ENCODE measurements at places on chromosomes 2 and 18.

DNA sequence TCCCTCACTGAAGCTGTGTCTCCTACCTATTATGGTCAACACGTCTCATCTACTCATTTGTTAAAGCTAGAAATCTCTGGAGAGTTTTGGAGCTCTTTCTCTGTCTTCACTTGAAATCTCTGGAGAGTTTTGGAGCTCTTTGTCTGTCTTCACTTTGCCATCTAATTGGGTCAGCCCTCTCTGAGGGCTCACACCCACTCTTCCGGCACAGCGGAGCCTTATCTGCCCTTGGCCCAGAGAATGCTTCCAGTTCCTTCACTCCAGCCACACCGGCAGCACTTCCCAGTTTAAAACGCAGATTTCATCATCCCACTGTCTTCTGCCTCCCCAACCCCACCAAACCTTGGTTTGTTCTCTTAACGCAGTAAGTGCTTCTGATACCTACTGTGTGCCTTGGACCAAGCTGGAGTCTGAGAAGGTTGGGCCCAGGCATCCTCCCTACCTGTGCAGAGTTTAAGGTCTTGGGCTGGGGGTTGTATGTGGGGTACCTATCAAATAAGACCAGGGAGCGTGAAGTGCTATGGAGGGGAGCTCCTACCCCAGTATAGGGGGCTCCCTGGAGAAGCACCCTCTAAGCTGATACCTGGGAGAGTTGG lies 5.0 kb downstream of the HPCAL1 start:
- no peak for DNase-seq

DNA sequence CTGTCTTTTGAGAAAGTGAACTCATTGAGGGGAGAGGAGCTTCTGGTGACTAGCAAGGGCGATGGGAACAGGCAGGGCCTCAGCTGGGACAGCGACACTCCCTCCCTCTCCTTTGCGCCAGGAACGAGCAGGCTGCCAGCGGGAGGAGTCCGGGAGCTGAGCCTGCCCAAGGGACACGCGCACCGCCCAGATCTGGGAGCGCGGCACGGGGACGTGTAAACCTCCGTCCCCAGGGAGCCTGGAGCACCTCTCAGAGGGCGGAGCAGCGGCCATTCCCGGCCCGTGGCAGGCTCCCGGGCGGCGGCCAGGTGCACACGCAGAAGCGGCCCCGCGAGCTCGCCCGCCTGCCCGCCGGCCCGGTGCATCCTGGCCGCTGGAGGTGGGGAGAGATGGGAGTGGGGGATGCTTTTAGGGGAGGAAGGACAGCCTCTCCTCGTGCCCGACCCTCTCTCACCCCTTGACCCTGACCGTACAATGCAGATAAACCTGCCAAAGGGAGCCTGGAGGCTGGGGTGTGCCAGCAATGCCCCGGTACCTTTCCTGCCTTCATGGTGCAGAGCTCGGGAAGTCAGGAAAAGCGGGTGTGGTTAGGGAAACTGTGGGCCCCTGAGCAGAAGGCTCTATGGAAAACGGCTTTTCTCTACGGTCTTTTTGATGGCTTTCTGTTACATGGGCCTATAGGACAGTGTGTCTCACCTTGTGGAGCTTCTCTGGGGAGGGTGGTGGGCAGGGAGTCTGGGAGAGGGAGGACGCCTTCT lies 2.2 kb downstream of the AQP4 start:
- DNase-seq = no peak

DNA sequence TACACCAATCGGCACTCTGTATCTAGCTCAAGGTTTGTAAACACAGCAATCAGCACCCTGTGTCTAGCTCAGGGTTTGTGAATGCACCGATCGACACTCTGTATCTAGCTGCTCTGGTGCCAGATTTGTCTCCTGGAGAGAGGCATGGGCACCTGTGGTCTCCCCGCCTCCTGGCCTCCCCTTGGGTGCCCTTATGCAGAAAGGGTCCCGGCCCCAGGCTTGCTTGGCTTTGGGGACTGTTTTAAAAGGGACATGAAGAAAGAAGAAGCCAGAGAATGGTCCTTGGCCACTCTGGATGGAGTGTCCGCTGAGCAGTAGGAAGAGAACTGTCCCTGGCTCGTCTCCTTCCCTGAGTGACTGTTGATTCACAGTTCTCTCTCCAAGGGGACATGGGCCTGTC lies 11.5 kb upstream of the ALPP start:
- DNase-seq = no peak

DNA sequence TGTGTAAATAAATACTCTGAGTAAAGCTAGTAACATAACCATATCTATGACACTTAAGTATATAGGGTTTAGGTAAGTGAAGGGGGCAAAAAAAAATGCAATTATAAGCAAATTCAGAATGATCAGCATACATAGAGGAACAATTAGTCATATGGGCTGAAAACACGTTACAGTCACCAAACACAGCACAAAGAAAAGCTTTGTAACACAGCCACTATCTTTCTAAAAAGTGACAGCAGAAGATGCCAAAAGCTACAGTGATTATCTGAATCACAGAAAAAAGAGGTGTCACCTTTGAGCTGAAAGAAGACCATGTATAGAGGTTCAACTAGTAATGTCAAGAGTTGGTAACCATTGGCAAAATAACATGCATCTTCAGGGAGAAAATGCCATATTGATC lies 115.5 kb downstream of the ERBB4 start:
- no peak for DNase-seq

- DNase-seq = no peak
Measured at GRCh38 chr18:10416065-10416464, 38.4 kb upstream of the APCDD1 start.

DNA sequence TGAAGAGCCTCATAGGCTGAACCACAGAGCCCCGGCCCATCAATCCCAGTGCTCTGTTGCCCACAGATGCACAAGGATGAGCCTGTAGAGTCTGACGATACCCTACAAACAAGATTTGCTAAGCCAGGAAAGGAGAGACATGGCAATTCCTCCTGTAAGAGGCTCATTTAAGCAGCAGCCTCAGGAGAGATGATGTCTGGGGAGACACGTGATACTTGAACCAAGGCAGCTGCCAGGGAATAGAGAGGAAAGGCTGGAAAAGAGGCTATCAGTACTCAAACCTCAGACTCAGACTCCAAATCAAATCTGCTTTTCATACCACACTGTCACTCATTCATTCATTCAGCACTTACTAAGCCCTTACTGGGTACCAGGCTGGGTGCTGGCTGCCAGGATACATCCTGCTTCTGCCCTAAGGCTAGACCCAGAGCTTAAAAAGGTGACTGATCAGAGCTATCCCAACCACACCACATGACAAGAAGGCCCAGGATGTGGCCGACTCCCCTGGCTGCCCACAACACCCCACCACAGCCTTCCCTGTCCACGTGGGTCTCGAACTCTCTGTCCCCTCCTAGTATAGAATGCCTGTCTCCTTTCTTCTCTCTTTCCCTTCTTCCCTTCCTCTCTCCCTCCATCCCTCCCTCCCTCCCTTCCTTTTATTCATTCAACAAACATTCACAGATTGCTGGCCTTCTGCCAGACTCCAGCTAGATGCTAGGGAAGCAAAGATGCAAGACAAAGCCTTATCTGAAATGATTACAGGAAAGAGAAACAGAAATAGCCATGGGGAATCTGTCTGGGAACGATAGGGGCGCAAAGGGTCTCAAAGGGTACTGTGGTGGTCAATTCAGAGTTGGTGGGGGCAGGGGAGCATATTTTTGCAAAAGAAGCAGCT lies 23.4 kb upstream of the KCNK3 start:
- peak; percentile 15 for DNase-seq

DNA sequence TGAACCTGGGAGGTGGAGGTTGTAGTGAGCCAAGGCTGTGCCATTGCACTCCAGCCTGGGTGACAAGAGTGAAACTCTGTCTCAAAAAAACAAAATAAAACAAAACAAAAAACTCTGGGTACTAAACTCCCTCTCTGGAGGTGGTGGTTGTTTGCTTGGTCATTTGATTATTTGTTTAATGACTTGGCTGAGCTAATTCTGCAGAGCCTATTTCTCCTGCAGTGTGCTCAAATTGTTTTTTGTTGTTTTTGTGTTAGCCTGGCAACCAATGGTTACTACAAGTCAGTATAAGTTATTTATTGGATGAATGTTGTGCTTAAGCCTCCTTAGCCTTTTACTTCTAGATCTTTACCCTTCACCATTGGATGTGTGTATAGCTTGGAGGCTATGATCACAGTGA lies 387.5 kb downstream of the ADCYAP1 start:
- DNase-seq = no peak

DNA sequence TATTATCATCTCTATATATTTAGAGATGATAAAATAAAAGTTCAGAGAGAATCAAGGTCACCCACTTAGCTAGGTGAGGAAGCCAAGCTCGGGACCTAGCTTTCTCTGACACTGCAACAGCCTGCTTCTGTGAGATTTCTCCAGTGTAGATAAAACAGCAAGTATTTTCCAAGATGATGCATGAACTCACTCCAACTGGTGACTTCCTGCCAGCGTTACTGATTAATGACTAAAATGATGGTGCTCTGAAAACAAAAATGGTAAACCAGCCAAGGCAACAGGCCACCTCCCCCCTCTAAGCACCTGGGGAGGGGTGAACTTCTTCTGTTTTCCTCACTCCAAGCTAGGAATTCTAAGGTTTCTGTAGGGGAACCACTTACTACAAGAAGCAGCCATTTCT lies 510.2 kb upstream of the ID2 start:
- DNase-seq = no peak

GRCh38 chr2:105756435-105756834 lies 11.7 kb downstream of the NCK2 start:
- DNase-seq = no peak

- DNase-seq = no peak
Measured at GRCh38 chr2:157890969-157891642, 15.0 kb upstream of the ACVR1 start.

DNA sequence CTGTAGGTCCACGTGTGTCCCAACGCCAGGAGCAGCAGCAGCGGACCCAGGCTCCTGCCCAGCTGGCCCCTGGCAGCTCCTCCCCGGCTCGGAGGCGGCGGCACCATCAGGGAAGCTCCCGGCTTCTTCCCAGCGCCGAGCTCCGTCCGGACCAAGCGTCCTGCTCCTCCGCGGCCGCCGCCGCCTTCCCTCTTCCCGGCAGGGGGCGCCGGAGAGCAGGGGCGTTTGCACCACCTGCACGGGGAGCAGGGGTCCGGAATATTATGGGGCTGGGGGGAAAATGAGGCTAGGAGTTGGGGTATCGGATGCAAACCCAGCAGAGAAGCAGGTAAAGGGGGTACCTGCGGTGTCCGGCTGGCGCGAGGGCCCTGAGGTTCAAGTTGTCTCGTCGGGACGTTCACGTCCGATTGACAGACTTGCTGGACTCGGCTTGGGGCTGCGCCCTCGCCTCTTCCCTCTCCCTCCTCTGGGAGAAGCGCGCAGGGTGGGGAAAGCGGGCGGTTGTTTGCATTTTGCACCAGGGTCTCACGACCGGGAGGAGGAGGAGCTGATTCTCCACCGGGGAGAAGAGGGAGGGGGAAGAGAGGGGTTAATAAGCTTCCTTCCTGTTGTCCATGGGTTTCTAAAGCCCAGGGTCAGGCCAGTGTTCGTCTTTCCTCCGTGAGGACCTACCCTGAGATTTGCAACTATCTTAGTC lies at the start of gene CCBE1:
CCBE1 (minus strand) TSS at position 188 of the 697 bp plus-strand sequence.
- DNase-seq = peak; percentile 83

- no peak for DNase-seq
Measured at GRCh38 chr2:240300261-240300821, 135.1 kb upstream of the GPC1 start.

GRCh38 chr2:232652505-232652851 lies 19.1 kb downstream of the EFHD1 start:
- no peak for DNase-seq

DNA sequence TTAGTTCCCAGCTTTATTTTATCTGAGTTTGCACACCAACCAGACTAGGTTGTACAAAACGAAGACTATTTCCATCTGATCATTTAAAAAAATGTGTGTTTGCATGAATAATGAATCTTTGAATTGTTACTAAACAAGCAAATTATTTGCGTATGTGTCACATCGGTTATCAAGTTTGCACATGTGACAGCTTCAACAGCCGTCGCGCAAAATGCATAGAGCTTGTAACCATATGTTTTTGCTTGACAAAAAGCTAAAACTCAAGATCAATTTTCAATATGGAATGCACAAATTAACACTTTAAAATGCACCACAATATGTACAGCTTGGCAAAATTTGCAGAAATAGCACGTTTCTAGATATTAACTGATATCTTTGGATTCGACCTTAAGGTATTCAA lies 184.1 kb downstream of the PTGR3 start:
- DNase-seq = no peak

GRCh38 chr2:220628252-220628651 lies 943.9 kb downstream of the EPHA4 start:
- DNase-seq = no peak

DNA sequence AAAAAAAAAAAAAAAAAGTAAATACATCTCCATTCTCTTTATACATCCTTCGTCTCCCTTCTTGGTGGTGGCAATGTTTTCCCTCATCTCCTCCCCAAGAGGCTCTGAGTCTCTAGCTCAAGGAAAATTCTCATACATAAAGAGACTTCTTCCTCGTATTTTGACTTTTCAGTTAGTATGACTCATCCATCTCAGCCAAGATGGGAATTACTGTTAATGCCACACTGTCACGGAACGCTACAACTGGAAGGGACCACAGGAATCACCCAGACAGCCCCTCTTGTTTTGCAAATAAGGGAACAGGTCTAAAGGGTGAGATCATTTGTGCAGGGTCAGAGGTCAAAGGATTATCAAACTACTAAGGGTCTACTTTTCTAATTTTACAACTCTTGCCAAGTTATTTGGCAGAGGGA lies 19.5 kb downstream of the NFE2L2 start:
- no peak for DNase-seq

- no peak for DNase-seq
Measured at GRCh38 chr2:239372835-239373234, 28.0 kb downstream of the HDAC4 start.

- no peak for DNase-seq
Measured at GRCh38 chr2:175402571-175402970, 221.1 kb upstream of the ATP5MC3 start.

DNA sequence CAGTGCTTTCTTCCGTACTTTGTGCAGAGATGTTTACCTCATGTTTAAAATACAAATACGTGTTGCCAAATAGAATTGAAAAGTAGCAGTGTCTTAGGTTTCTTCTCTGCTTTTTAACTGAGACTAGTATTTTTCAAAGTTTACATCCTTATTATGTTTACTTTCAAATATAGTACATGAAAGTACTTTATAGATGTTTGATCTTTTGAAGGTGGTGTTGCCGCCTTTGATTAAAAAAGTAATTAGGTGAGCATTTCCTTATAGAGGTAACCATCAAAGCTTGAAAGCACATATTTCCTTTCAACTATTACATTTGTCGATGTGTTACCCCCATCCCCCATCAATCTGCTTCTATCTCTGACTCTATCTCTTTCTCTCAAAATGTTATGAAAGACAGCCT lies 87.0 kb downstream of the CERS6 start:
- DNase-seq = no peak

DNA sequence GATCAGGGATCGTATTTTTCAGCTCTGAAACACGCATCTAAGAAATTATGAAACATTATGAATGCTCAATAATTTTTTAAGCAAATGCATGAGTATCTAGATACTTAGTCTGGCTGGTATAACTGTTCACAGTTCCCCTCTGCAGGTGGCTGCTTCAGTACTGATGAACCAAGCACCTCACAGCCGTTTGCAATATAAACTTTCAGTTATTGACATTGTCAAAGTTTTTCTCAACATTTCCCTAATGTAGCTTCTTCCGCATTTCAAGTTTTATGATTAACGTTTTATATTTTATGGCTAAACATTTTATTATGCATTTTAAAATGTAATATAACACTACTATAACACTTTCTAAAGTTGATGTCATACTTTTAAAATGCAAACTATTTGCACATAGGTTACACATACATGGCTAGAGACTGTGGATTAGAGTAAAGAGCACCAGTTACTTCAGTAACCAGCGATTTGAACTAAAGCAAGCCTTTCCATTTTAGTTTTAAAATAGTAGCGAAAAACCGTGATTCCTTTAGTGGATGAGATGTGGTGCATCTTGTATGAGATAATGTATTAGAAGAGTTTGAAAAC lies 495.4 kb downstream of the XIRP2 start:
- no peak for DNase-seq

Measured in stimulated activated CD8-positive, alpha-beta memory T cell treated with anti-CD3 and anti-CD28 coated beads, Interleukin-4, amount 100 ng/mL, for 48 hours (primary cell).